Stimulated activated CD8-positive, alpha-beta memory T cell treated with anti-CD3 and anti-CD28 coated beads, Interleukin-15, amount 100 ng/mL, for 48 hours (primary cell): ENCODE measurements at places on chromosomes 6 and 20.

- no peak for DNase-seq
These were observed 203.7 kb downstream of the TBX18 start for GRCh38 chr6:84560436-84561390.

DNA sequence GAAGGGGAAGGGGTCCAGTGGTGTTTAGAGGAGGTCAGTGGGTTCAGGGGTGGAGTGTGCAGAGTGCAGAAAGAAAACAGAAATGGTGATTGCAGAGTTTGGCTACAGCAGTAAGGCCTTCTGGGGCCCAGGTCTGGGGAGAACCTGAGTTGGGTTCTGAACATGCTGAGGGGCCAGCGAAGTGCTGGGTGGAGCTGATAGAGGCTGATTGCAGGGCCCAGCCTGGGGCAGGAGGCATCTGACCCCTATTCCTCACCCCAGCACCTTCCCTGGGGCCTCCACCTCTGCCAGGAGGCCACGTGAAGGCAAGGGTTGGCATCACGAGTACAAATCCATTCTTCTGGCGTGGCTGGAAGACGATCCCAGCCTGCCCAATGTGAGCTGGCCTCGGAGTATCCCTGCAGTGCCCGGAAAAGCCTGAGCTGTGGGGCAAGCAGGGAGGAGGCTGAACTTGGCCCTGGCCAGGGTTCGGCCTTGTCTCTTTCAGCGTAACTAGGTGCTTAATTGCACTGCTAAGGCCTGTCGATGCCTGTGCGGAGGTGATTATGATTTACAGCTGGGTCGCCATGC, 35.3 kb downstream of the VSTM2L start:
- DNase-seq: no peak

GRCh38 chr20:3407771-3408637, 535 bp upstream of the DNAAF9 start:
- peak; percentile 51 for DNase-seq

- no peak for DNase-seq
These were observed 44.7 kb downstream of the RGS17 start for GRCh38 chr6:153086225-153086990.

GRCh38 chr20:24425523-24426135, 43.8 kb upstream of the SYNDIG1 start:
- no peak for DNase-seq

DNA sequence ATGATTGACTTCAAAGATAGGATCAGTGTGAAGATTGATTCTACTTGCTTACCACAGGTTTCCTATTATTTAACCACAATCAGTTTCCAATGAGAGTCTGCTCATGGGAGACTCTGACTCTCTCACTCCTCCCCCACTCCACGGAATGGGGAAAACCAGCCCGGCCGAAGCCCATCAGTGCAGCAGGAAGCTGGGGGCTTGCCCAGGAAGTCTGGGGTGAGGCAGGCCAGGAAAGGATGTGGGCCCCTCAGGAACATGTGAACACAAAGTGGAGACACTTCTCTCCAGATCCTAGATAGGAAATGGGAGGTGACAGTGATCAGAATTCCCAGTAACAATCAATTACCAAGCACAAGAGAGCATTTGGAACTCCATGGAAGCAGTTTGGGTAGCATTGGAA, 144.2 kb downstream of the TTLL2 start:
- DNase-seq: no peak

DNA sequence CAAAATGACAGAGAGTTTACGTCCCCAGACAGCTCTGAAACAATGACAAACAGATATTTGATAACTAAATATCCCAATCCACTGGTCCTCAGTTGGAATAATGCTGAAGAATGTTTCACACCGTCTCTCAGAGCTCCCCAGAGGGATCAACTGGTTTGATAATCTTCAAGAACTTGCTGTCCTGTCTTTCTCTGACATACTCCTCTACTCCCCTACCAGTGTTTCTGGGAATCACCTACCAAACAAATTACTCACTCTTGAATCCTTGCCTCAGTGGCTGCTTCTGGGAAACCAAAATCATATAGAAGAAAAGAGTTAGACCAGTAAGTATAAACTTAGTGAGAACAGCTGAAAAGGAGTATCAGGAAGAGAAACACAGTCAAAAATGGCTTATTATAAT, 469.7 kb upstream of the JAG1 start:
- no peak for DNase-seq

DNA sequence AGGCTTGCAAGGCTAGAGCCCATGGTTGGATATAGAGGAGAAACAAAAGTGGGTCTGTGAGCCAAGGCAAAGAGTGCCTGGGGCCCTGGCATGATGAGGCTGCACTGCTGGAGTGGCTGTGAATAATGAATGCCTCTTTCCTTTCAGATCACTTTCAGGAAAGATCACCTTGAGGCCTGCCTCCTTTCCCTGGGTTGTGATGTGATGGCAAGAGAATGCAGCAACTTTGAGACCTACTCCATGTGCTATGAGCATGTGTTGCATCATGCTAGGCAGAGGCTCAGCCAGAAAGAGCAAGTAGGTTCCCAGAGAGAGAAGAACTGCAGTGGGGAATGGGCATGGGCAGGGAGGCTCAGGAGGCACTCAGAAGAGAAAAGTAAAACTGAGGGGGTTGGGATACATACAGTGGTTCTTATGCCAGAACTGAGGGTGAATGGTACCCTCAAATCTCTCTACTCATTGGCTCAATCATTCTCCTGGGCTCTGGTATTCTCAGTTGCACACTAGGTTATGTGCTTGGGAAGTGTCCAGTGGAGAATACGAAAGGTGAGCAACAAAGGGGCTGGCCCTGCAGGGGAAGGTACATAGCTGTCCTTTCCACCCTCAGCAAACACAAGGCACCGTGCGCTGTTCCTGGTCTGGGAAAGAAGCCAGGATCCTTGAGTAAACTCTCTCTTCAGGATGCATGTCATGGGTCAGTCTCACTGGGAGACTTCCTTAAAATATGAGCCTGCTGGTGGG, 45.9 kb downstream of the CD164 start:
- DNase-seq: no peak

GRCh38 chr6:107965746-107966145, 7.7 kb upstream of the SEC63 start:
- no peak for DNase-seq

DNA sequence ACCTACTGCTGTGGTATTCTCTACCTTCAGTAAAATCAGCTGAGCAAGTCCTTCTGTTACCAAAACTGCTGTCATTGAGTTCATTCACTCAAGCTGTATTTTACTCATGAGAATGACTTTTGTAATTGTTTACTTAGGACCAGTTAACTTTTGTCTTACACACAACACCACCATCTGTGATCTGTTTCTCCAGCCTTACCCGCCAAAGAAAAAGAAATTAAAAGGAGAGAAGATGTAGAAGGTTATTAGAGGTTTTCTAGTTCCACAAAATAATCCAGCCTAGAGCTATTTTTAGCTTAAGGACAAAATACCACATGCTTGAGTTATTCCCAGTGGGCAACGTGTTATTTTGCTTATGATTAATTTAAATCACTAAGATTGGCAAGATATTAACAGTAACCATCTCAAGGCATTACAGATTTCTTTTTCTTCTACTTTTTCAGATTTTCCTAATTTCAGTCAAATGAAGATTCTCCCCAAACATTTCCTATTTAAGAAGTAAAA, 38.2 kb downstream of the FAM8A1 start:
- no peak for DNase-seq

GRCh38 chr6:43706788-43707187, 19.2 kb upstream of the MRPS18A start:
- DNase-seq: no peak

DNA sequence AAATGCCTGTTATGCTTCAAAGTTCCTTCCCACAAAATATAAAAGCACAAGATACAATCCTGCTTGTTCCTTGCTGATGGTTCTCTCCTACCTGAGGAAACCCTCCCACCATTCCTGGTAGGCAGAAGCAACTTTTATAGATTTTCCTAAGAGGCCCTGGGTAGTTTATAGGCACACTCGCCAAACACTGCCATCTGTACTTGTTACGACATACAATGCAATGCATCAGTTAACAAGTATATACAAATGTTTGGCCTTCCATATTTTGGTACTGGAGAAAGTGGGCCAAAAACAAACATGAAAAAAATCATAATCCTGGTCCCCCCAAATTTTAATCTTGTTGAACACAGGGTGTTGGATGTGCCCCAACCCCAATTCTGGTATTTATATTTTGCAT, 16.6 kb downstream of the MCM9 start:
- DNase-seq: no peak

DNA sequence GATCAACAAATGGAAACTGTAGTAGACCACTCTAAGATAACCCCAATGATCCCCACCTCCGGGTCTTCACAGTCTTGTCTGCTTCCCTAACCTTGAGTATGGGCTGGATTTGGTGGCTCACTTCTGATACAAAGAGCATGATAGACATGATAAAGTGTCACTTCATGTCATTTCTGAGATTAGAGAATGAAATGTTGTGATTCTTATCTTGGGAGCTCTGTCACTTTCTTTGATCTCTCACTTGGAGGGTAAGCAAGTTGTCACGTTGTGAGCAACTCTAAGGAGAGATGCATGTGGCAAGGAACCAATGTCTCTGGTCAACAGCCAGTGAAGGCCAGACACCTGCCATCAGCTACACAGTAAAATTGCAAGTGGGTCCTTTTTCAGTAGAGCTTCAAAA, 3.0 kb upstream of the GLO1 start:
- no peak for DNase-seq

DNA sequence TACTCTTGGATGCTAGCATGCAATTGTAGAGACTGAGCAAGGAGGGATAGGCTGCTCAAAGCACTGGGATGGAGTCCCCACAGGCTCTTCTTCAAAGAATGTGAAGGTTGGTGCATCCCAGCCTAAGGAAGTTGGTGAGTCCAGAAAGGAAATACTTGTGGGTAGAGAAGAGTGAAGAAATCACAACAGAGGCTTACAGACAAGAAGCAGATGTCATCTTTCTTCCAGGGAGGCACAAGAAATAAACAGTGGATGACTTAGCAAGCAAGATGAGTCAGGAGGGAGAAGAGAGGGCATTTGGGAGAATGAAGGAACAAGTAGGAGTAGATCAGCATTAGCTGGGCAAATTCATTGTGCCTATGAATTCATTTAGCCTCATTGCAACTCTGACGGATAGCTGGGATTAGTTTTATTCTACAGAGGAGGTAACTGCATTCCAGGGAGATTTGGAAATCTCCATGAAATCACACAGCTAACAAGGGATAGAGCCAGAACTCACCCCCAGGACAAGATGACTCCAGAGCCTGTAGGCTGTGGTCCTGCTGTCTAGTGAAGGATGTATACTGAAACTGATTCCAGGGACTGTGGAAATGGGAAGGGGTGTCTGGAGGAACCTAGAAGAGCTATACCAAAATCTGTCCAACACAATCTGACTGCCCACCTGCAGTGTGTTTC, 125.8 kb upstream of the SPTLC3 start:
- no peak for DNase-seq

- DNase-seq: no peak
These were observed 651.0 kb downstream of the CD109 start for GRCh38 chr6:74346936-74347535.

DNA sequence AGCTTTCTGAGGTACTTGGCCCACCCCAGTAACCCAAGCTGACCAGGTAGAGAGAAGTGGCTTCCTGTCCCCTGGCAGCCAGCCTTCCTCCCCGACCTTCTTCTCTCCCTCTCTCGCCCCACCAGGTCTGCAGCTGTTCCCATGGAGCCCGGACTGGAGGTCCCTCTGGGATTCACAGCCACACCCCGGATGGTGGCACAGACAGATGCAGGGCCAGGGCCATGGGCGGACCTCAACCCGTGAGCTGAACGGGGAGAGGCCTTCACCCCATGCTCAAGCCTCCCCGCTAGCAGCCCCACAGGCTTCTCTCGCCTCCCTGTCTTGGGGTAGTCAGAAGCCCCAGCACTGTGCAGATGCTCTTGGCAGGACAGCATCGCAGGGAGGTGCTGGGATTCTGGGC, 41.3 kb downstream of the CPXM1 start:
- no peak for DNase-seq

DNA sequence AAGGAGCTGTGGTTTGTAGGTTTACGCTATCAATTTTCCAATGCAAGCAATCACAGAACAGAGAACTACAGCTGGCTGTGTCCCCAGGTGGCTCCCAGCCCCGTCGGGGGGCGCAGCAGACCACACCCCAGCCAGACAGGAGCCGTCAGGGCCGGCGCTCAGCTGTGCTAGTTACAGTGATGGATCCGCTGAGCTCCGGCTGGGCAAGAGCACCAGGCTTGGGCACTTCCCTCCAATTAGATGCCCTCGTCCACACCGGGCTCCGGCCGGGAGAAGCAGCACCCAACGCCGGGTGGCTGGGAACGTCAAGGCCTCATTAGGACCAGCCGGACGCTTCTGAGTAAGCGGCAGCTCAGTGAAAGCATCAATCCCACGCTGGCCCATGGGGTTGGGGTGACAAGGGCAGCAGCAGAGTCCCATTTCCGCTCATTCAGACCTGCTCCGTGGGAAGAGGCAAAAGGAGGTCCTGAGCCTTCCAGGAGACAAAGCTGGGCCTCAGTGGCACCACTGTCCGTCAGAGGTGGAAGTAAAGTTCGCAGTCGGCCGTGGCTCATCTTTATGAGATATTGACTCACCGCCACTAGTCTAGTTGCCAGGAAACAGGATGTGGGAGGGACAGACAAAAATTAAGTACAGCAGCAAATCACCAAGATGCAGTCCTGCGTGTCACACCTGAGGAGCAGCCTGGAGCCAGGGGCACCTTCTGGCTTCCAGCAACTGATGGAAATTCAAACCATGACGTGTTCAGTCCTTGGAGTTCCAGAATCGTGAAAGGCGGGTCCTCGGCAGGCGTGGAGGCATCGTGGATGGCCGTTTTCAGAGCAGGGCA, 164.1 kb downstream of the TAF4 start:
- no peak for DNase-seq

GRCh38 chr6:2763345-2763841, 1.8 kb upstream of the WRNIP1 start:
- no peak for DNase-seq

- no peak for DNase-seq
These were observed 119.3 kb upstream of the NAA20 start for GRCh38 chr20:19897891-19898290.

DNA sequence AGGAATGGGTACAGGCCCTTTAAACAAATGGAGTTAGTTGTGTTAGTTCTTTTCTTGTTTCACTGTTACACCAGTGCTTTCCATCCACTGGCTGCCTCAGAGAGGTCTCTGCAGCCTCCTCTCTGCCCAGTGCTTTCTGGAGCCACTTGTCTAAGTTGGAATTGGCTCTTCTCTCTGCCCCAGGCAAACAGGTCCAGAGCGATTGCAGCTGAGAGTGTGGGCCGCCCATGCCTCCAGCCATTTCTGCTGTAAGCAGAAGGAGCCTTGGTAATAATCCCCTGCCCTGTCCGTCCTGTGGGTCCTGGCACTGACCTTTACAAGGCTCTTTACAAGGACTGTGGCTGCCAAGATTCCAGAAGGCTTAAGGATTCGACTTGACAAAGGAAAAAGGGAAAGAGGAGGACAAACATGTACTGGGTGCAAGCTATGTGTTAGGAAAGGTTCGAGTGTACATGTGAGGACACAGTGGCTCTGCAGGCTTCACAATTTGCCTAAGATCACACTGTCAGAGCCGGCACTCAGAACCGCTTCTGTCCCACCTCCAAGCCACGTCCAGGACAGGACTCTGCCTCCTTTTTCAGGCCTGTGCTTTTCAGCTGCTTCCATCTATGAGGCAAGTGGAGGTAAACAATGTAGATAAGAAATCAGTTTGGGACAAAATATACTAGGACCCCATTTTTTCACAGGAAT, 88.5 kb downstream of the POPDC3 start:
- no peak for DNase-seq

- no peak for DNase-seq
These were observed 17.6 kb upstream of the KIAA1755 start for GRCh38 chr20:38278131-38278530.

- no peak for DNase-seq
These were observed 17.8 kb downstream of the ACTR5 start for GRCh38 chr20:38766071-38766470.

- DNase-seq: no peak
These were observed 208.3 kb downstream of the ZFAND3 start for GRCh38 chr6:38027685-38028373.

GRCh38 chr20:5920581-5920980, 29.8 kb downstream of the TRMT6 start:
- no peak for DNase-seq
